Stimulated activated CD4-positive, alpha-beta T cell treated with anti-CD3 and anti-CD28 coated beads, Interleukin-15, amount 100 ng/mL, for 48 hours (primary cell): ENCODE measurements at places on chromosomes 12 and 14.

- no peak for DNase-seq
Measured at GRCh38 chr14:63192085-63192484, 12.2 kb upstream of the RHOJ start.

- no peak for DNase-seq
Measured at GRCh38 chr12:77402716-77403115, 337.3 kb upstream of the E2F7 start.

DNA sequence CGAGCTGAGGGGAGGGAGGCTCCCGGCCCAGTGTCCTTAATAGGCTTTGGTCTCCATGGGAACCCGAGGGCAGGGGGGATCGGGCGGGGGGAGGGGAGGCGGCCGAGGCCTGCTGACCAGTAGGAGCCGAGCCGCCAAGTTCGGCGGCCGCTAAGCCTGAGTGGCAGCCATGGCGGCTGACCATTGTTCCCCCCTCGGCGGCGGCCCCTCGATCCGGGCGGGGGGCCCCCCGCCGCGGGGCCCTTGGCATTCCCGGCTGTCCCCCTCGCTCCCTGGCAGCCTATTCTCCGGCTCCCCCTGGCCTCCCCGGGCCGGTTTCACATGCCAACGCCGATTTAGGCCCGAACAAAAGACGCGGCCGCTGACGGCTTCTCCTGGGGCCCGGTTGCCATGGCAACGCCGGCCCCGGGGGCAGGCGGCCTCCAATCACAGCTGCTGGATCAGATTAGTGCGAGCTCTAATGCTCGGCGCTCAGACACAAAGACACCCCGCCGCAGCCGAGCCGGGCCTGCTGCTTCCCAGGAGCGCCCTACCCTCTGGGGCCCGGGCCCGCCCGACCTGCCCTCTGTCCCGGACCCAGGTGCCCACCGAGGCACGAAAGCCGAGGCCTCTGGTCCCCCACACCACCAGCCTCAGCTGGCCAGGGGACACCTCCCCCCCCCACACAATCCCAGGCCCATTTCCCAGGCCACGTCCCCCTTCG lies 7.3 kb downstream of the MSI1 start:
- DNase-seq: no peak

- no peak for DNase-seq
Measured at GRCh38 chr14:85186082-85186481, 343.9 kb upstream of the FLRT2 start.

- no peak for DNase-seq
Measured at GRCh38 chr12:93751864-93752610, 74.9 kb downstream of the CRADD start.

GRCh38 chr12:48125985-48126384 lies 6.8 kb downstream of the PFKM start:
- DNase-seq: no peak

DNA sequence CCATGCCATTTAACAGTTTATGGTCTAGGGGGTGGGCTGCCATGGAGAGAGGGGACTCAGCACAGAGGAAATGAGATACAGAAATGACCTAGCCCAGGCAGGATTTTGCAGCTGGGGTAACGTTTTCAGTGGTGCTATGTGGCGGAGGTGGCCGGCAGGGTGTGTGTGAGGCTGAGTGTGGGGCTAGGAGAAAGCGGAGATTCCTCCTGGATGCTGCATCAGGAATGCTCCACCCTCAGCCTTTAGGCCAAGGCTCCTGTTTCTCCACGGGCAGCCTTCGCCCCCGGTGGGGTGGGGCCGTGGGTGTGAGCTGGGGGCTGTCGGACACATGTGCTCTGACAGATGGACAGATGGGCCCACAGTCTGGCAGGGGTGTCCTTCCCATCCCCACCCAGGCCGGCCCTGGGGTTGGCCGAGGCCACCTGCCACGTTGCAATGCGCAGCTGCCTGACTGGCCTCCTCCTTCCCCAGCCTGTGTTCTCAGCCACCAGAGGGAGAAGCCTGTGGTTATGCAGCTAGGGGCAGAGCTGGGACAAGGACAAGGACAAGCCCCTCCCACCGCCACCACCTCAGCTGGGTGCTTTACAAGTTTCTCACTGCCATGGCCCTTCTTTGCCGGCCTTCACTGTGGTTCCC lies 44.3 kb downstream of the TEAD4 start:
- DNase-seq: no peak

DNA sequence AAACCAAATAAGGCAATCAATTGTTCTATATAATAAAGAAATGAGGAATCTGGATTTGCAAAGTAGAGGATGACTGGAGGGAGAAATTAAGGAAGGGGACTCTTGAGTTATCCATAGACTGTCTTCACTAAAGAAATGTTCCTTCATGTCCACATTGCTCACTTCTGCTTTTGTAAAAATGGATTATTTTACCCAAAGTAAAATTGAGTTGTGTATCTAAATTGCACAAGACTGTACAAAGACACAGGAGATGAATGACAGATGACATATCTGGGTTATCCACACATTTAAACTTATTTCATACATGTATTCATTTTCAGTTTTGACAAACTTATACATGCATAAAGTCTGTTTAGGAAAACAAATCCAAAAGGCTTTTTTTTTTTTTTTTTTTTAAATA lies 11.3 kb downstream of the ATP2B1 start:
- no peak for DNase-seq

- no peak for DNase-seq
Measured at GRCh38 chr14:87628129-87628528, 364.9 kb downstream of the GALC start.

DNA sequence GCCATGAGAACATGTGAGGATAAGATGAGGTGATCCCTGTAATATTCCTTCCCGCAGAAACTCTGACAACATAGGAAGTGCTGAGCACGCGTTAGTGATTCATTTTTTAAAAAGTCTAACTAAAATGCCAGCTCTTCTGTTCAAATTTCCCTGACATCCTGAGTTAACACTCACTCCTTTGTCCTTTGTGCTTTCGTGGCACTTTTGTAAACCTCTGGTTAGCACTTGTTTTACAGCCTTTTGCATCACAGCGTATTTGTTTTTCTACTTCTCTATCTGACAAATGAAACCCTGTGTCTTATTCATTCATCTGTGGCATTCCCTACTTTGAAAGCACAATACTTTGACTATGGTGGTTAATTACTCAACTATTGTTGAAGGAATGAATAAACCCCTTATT lies 313.6 kb downstream of the NUAK1 start:
- DNase-seq: no peak

GRCh38 chr14:100662879-100663760 lies 63.6 kb upstream of the DLK1 start:
- peak; percentile 30 for DNase-seq

- no peak for DNase-seq
Measured at GRCh38 chr14:95058491-95058890, 98.8 kb downstream of the DICER1 start.

GRCh38 chr12:20731274-20731673 lies 36.1 kb downstream of the SLCO1C1 start:
- DNase-seq: no peak

DNA sequence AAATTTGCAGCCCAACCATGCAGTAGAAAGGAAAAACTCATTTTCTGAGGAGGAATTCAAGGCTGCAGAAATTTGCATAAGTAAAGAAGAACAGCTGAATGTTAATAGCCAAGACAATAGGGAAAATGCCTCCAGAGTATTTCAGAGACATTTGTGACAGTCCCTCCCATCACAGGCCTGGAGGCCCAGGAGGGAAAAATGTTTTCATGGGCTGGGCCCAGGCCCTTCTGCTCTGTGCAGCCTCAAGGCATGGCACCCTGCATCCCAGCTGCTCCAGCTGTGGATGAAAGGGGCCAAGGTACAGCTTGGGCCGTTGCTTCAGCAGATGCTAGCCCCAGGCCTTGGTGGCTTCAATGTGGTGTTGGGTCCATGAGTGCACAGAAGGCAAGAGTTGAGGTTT lies 62.3 kb downstream of the ATXN7L3B start:
- DNase-seq: no peak

- no peak for DNase-seq
Measured at GRCh38 chr14:104447750-104448149, 131.8 kb upstream of the C14orf180 start.

GRCh38 chr14:28406196-28406595 lies 360.4 kb upstream of the FOXG1 start:
- DNase-seq: no peak

GRCh38 chr12:103962493-103962892 lies 3.2 kb upstream of the TDG start:
- no peak for DNase-seq

DNA sequence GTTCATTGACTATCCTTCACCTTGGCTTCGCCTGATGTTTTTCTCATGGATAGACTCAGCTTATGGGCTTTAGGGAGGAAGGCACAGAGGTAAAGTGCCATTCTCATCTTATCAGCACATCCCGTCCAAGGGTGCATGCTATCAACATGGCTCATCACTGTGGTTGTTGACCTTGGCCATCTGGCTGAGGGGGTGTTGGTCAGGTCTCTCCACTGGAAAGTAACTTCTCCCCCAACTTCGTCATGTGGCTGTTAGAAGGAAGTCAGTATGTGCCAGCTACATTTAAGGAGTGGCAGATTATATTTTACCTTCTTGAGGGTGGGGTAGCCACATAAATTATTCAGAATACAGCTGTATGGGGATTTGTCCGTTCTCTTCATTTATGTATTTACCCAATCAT lies 68.9 kb downstream of the EML1 start:
- DNase-seq: no peak

GRCh38 chr12:23133471-23133870 lies 508.5 kb downstream of the ETNK1 start:
- no peak for DNase-seq

DNA sequence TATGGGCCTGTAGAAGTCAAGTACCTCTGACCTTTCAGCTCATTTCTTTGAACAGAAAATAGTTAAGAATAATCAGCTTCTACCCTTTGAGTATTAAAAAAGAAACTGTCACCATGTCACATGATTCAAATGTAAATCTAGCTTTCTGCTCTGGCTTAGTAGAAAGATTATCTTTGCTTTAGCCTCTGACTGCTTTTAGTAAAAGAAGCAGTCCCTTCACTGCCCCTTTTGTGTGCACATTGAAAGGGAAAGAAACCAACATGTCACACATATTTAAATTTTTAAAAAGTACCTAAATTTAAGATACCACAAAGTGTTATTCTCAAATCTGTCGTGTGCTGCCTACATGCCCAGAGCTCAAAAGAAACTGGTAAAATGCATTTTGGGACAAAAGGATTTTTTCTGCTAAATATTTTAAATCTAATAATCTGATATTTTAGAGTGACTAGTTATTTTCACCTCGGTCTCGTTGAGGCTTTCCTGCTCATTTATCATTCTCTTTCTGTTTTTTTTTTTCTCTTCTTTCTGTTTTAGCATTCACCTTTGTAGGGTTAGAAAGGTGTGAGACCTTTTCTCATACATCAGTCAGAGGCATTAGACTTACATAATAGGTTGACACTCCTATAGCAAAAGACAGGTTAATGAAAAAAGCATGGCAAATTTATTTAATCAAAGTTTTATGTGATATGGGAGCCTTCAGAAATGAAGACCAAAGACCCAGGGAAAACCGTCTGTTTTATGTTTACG lies 41.3 kb downstream of the SLC16A7 start:
- no peak for DNase-seq

DNA sequence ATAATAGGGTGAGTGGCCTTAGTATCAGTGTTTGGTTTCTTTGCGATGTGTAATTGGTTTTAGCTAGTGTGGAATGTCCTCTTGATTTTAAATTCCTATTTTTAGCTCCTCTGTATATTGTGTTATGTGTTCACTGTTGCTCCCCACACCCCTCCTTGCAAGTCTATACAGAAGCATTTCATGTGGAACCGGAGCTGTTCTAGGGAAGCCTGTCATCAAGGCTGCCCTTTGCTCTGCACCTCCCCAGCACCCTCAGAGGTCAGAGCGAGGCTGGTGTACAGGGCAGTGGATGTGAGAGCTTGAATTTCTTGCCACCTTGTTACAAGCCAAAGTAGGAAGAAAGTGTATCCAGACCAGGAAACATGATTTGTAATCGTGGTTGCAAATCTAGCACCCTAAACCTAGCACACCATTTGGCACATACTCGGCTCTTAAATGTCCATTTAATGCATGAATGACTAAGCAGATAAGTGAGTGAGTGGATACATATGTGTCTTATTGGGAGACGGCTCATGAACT lies 376.8 kb downstream of the RGS6 start:
- DNase-seq: no peak
